T-helper 1 cell (primary cell): ENCODE measurements at places on chromosomes 2 and 18.
A peak's percentile ranks its signal among the peaks of the same experiment; 100 is the strongest.

GRCh38 chr18:36602620-36603019 is 226.2 kb downstream of the TPGS2 start:
- no peak for DNase-seq

GRCh38 chr2:47782381-47782670 is 619 bp upstream of the MSH6 start:
- DNase-seq: no peak

DNA sequence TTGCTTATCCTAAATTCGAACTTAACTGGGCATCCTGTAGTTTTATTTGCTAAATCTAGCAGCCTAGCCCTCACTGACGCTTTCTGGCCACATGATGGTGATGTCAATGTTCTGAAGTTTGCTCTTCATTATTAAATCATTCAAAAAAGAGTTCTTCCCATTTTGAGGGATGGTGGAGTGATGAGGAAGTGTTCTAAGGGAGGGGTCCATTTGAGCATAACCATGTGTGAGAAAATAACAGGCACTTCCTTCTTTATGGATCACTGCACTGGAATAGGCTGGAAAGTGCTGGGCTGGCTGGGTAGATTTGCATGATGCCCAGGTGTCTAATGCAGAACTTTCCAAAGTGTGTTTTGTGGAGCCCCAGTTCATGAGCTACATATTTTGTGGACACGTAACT is 74.2 kb downstream of the TNFRSF11A start:
- no peak for DNase-seq

DNA sequence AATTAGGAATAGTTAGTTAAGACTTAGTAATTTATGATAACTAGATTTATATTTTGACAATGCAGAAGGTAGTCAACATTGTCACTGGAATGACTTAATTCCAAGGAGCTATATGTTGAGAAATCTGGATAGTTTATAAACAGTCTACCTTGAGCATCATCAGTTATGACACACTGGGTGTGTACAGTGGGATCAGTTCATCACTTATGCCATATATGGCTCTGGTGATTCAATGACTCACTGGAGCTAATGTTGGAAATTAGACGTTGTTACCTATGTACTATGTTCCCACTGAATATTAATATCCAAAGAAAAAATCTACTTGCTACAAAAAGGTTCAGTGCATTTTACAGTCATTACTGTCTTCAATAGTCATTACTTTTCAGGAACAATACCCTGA is 34.0 kb upstream of the ITPRID2 start:
- DNase-seq: no peak

- DNase-seq: no peak
These were observed 152.5 kb upstream of the AQP4 start for GRCh38 chr18:27017901-27018500.

GRCh38 chr2:28588292-28588670 is 92.4 kb downstream of the PLB1 start:
- no peak for DNase-seq

GRCh38 chr2:12861344-12861930 is 144.7 kb downstream of the TRIB2 start:
- DNase-seq: no peak

- DNase-seq: no peak
These were observed 29.9 kb downstream of the SESTD1 start for GRCh38 chr2:179234658-179235240.

DNA sequence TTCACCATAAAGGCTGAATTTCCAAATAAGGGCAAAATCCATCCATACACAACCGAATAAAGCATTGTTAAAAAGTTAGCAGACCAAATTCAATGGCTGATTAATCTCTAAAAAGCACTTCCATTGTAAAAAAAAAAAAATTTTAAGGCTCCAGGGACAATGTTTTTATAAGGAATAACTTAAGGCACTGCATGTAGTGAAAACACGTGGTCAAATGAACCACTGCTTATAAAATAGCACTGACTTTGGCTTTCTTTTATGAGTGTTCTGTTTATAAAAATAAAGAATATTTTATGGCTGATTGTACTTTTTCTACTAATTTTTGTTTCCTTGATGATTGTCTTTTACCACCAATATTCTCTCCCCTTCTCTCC is 409.3 kb upstream of the KCNH7 start:
- no peak for DNase-seq

DNA sequence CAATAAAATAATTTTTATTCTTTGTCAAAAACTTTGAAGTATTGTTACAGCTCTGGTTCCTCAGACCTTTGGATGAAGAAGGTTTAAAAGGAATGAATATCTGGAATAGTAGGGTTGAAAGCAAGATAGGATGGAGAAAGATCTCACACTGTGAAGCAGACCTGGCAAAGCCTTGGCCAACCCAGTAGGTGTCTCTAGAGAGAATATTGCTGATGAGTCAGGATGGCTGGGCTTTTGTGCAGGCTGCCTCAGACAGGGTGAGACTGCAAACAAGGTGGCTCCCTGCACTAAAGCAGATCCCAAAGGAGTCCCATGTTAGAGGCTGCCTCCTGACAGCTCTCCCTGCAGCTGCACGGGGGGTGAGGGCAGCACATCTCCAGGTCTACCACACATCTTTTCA is 226.0 kb upstream of the ITGA4 start:
- DNase-seq: no peak

DNA sequence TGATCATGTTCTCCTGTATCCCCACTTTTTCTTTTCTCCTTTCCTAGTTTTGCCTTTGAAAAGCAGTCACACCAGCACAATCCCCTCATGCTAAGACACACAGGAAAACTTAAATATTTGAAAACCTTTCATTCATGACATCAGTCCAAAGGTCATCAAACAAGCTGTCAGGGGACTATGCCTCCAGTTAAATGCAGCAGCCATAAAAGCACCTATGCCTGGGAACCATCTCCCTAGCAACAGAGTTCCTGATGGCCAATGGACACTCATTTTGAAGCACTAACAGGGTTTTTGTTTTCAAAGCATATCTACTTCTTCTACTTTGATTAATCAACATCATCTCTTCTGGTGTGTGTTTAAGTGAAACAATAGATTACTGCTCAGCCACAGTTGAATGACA is 286.4 kb upstream of the PARD3B start:
- DNase-seq: no peak

- DNase-seq: no peak
These were observed 6.5 kb downstream of the SH3BP4 start for GRCh38 chr2:234958311-234958710.

DNA sequence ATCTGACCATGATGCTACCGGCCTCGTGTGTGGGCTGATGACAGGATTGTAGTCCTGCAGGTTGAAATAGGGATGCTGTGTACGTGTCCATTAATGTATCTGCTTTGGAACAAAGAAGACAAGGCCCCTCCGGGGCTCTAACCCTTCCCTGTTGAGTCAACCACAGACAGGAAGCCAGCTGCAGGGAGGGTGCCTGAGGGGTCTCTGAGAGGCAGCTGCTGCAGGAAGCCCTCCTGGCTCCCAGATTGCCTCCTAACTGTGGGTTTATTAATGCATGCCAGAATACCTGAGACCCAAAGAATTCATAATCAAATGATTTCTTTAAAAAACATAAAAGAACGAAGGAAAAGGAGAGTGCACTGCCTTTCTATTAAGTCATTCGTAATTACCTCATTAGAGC is 140.4 kb downstream of the CELF4 start:
- DNase-seq: no peak

DNA sequence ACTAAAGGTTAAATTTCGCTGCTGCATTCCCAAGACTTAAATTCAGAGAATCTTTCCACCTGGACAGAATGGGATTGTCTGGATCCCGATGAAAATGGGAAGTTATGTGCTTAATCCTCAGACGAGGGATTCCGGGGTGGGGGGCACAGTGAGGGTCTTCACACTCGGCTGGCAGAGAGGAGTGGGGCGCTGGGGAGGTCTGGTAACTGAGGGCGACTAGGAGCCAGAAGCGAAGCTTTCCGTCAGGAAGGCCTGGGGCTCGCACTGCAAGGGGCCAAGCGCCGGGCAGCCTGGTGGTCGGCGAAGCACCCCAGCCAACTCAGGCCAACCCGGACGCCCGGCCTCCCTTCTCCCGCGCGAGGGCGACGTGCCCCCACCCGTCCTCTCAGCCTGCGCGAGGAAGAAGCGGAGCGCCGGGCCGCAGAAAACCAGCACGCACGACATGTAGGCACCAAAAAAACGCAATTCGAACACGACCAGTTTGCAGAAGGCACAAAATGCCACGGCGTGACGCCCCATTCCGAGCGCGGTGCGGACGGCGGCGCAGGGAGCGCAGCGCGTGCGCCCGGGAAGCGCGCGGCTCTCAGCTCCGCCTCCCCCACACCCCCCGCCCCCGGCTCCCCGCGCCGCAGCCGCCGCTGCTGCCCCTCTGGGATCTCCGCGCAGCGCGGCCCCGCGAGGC is 188.1 kb downstream of the ZEB2 start:
- peak; percentile 58 for DNase-seq

GRCh38 chr2:45726188-45726587 is 74.7 kb downstream of the PRKCE start:
- DNase-seq: no peak

GRCh38 chr2:120779781-120780283 is 44.2 kb downstream of the GLI2 start:
- no peak for DNase-seq

- DNase-seq: no peak
These were observed 848 bp downstream of the VRK2 start for GRCh38 chr2:58047373-58047935.

- DNase-seq: no peak
These were observed 32.2 kb downstream of the GPR39 start for GRCh38 chr2:132448771-132449170.

DNA sequence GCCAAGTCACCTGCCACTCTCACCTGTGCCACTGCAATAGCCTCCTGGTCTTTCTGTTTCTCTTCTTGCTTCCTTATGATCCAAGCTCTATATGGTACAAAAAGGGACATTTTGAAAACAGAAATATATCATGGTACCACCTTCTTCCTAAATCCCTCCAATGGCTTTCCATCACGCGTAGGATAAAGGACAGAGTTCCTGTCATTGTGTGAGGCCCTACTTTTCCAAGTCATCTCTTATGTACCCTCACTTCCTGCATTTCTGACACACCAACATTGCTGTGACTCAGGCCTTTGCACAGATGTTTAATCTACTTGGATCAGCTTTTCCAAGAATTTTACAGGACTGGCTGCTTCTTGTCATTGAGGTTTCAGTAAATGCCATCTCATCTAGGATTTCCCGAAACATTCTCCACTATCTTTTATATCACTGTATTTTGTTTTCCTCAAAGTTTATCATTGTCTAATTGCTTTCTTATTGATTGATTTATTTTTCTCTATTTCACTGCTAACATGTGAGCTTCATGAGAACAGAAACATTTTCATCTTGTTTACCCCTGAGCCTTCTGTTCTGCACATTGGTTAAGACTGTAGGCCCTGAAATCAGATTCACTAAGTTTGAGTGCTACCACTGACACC is 426.1 kb upstream of the FANCL start:
- DNase-seq: no peak

DNA sequence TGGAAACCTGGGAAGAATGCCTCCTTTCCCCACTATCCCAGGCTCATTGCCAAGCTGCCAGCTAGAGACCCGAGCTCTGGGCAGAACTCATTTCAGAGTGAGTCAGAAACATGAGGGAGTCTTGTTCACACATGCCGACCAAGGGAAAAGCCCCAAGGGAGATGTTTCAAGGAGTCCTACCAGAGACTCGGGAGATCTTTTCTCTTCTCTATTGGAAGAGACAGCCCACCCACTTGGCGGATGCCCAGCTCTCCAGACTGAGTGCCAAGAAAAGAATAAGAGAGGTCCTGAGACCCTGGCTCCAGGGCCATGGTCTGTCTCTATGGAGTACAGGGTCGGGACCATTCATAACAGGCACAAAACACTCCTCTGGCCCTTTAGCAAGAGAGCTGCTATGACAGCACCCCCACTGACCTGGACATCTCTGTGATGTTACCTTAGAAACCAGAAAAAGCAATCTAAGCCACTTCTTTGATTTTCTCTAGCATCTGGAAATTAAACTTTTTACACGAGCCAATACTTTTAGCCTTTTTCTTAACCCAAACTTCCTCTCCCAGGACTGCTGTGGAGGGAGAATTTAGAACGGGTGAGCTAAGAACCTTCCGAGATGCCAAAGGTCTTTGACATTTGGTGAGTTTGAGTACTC is 18.5 kb upstream of the IGFBP5 start:
- no peak for DNase-seq

DNA sequence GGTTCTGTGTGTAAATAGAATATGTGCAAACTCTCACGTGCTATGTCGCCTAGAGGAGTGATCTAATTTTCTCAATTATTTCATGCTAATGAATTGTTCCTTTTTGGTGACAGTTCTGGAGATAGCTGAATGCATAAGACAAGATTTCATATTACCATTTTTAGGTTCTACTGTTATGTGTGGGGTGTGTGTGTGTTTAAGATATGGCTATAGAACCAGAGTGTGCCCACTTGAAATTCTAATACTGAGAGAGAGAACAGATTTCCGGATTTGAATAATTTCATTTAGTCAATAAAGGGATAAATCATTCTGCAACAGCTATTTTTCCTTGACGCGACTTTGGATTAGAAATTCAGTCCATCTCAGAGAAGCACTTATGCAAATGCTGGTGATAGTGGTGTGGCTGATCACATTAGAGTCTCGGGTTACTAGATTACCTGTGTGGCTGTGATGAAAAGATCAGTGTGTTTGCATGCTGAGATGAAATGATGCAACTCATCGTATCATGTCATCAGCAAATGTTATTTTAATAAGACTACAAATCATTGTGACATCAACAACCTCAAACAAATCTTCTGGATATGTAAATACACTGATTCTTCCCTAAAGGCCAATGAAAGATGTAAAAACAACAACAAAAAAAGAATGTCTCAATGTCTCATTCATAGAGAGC is 415.9 kb downstream of the EPHA4 start:
- DNase-seq: no peak

GRCh38 chr2:188187726-188188125 is 103.9 kb upstream of the GULP1 start:
- DNase-seq: no peak

- DNase-seq: no peak
These were observed 2.4 kb upstream of the TMEM185B start for GRCh38 chr2:120225549-120226065.

DNA sequence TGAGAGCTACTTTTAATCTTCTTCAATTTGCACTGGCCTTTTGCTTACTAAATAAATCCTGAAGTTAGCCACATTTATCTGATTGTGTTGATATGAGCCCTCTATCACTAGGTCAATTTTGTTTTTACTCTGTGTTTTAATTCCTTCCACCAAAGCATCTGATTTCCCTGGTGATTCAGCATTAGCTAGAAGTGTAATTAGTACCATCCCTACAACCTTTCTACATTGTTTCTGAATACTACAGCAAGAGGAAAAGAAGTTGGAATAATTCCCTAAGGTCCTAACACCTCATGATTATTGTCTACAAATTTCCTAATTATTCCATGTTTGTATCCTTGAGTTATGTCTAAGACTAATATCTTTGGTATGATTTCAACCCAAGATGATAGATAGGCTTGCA is 1093.6 kb downstream of the SUCLG1 start:
- no peak for DNase-seq

- no peak for DNase-seq
These were observed 150.8 kb downstream of the RNF152 start for GRCh38 chr18:61741881-61742454.
